ENCODE measurements at places on chromosomes 5 and 9.

GRCh38 chr9:118029425-118029824 lies 325.2 kb downstream of the TLR4 start:
- DNase-seq: no peak

DNA sequence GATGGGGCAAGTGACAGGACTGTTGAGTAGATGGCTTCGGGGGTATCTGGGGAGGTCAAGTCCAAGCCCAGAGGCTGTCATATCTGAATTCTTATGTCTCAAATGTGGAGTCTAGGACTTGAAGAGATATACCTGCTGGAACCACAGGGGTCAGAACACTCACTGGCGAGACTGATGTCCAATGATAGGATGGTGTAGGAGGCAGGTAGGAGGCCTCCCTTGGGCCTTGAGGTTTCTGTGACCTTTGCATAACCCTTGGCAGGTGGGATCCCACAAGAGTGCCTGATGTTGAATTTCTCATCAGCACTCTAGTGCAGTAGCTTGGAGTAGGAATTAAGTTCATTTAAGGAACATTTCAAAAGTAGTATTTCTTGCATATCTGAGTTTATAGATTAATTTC lies 2.8 kb downstream of the CCL21 start:
- DNase-seq: no peak

DNA sequence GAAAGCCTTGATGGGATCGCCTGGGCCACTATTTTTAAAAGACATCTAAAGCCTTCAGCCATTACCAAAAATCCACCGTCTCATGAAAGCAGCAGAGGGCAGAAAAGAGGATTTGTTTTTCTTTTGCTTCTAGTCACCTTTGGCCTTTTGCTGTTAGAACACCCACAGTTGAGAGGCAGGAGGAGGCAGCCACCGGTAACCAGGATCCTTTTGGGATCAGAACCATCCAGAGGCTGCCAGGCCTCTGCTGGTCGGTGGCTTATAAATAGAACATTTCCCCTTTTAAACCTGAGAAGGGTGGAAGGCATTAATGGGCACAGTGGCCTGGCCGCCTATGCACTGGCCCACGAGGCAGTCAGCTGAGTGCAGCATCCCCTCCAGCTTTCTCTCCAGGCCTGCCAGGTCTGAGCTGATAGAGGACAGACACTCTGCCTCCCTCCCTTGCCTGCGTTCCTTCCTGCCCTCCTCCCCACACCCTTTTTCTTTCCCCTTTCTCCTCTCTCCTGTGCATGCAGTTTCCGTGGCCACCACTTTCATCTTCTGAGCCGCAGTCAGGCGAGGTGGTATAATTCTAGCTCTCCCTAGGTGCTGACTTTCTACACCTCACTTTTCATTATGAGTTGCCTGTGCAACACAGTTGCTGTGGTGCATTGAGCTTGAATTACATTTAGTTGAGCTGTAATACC lies 253.4 kb downstream of the ARHGAP26 start:
- no peak for DNase-seq

GRCh38 chr5:36854402-36855140 lies 22.0 kb upstream of the NIPBL start:
- no peak for DNase-seq

DNA sequence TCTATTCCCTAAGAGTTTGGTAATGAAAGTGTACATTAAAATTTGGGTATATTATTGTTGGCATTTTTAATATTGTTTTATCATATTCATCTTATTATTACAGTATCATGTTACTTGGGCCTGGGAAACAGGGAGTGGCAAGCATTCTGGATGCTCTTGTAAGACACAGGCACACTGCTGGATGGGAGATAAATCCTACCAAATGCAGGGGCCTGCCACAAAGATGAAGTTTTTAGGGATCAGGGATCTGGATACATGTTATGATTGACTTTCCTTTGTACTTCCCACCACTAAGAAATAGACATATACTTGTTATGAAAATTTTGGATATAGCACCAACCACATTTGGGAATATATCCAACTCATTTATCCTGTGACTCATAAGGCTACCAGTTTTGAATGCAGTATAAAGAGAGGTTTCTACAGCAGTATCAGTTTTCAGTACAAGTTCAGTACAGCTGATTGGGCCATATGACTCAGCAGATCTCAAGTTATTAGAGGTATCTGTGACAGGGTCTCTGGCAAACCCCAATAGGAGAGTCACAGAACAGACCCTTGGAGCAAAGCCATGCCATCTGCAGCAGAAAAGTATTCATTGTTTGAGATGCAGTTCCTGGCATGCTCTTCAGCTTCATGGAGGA lies 360.1 kb downstream of the DMAC1 start:
- no peak for DNase-seq

DNA sequence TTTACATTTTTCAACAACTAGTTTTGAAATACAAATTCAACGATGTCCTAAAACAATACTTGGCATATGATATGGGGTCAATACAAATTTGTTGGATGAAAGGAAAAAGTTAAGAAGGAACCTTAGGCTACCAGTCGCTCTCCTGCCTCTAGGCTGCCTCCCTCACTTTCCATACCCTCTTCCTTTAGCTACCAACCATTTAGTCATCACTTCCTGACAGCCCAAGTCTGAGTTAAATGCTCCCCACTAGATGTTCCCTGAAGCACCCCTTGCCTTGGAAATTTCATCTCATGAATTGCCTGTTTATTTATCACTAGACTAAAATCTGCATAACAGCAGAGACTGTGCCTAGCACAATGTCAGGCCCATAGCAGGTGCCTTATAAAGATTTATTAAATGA lies 2.7 kb upstream of the LARS1 start:
- DNase-seq: no peak

- DNase-seq: no peak
Measured at GRCh38 chr9:18981476-18982261, 51.3 kb downstream of the SAXO1 start.

DNA sequence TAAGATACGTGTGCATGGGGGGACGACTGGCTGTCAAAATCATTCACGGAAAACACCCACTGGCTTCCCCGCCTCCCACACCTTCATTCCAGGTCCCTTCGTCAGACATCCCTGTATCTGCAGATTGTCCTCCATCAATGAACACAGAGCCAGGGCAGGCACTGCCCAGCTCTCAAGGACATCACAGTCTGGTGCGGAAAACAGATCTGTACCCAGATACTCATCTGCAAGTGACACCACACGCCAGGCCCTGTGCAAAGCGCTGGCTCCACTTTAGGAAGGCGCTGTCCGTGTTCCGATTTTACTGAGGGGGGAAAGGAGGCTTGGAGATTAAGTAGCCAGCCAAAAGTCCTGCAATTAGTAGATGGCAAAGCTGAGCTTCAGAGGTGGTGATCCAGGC lies 72.3 kb downstream of the OLFM1 start:
- no peak for DNase-seq

DNA sequence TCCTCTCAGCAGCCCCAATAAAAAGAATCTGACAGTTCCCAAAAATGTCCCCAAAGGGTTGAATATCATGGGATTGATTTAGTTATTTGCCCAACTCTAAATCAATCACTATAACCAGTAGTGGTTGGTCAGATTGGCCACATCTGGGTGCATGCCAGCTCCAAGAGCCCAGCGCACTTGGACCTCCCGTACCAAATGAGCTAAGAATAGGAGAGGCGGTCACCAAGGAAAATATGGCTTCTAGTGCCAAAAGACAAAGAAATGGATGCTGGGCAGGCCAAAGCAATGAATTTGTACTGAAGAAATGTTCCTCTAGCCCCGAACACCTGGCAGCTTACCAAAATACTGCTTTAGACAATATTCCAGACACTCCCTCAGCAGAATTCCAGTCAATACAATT lies 80.3 kb downstream of the RCL1 start:
- DNase-seq: no peak

- DNase-seq: no peak
Measured at GRCh38 chr5:37771731-37772130, 68.1 kb downstream of the GDNF start.

DNA sequence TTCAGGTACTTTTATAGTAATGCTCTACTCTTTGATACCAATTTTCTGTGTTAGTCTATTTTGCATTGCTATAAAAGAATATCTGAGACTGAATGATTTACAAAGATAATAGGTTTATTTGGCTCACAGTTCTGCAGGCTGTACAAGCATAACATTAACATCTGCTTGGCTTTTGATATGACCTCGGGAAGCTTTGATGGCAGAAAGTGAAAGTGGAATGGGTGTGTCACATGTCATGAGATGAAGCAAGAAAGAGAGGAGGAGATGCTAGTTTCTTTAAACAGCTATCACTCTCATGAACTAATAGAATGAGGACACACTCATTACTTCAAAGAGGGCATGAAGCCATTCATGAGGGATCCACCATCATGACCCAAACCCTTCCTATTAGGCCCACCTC lies 270.9 kb upstream of the IL12B start:
- no peak for DNase-seq

GRCh38 chr5:135215617-135216470 lies 181.8 kb upstream of the PITX1 start:
- no peak for DNase-seq

DNA sequence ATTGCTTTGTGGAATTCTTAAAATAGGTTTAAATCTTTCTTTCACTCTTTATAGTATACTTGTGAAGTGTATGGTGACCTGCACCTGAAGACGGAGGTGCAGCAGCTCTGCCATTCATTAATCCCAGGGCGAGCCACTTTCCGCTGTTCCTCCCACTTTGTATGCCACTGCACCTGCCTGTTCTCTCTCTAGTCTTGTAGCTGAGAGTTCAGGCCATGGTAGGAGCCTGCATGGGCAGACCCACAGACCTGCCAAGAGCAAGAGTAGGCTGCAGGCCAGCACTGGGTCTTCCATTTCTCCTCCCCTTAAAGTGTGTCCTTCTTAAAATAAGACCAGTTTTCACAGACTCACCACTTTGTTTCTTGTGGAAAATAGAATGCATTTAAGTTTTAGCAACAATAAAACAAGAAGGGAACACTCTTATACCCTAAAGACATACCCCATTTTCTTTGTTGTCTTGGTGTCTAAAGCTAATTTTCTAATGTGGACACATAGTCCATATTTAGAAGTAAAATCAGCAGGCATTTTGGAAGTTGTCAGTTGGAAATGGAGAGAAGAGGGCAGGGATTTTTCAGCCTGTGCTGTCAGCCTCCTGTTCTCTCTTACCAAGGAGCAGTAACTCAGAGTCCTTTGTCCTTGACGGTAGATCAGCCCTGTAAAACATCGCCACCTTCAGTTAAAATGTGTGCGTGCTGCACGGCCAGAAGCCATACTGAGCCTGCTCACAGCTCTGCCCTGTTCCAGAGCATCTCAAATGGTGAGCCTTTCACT lies 103.2 kb downstream of the SNCAIP start:
- no peak for DNase-seq

DNA sequence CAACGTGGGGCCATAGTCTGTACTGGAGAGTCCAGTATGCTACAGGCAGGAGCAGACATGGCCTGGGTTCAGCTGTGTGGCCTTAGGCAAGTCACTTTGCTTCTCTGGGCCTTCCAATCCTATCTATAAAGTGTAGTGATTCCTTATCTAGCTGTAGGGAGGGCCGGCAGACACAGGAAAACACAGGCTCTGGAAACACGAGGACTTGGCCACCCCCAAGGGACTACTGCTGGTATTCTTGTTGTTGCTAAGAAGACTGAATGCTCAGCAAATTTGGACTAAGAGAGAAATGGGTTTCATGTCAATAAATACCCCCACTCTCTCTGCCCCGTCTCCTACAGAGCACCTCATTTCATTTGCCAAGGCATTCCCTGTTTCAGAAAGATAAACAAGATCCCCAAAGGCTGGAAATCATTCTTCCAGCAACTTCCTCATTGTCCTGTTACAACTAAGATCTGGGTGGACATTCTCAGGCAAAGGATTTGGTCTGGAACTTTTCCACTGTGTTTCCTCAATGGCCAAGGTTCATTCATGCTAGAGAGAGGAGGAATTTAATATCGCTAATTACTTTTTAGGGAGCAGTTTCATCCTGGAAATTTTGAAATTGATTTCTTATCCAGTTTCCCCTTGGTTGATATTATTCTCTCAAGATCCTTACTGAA lies 105.8 kb downstream of the GABBR2 start:
- no peak for DNase-seq

DNA sequence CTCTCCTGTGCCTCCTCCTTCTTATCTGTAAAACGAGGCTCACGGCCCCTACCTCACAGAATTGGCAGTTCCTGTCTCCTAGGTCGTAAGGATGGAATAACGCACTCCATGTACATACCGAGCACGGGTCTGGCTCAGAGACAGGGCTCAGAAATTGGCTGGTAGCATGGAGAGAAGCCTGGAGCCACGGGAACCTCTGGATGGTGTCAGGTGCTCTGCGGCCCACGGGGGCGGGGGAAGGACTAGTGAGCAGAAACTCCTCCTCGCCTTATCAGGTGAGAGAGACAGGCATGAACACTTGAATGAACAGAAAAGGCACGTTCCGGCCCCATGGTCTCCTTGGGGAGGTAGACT lies 15.4 kb upstream of the C5orf47 start:
- DNase-seq: no peak

GRCh38 chr5:122322801-122323548 lies 10.9 kb downstream of the SNCAIP start:
- no peak for DNase-seq

GRCh38 chr5:140178086-140178410 lies 3.1 kb downstream of the CYSTM1 start:
- no peak for DNase-seq

DNA sequence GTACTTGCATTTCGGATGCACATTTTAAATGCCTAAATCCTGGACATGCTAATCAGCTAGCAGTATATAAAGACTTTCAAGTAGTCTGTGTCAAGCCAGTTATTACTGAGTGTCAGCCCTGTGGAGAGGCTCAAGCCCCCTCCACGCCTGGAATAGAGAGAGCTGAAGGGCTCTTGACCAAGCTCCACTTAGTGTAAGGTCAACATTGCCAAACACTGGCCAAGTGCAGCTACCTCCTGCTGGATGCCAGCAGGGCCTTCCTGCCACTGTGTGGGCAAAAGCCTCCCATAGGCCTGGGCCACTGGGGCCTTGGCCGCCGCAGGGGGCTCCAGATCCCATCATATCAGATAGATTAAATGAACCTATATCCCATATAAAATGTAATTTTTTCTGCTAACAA lies 239.4 kb upstream of the PANK3 start:
- DNase-seq: no peak

DNA sequence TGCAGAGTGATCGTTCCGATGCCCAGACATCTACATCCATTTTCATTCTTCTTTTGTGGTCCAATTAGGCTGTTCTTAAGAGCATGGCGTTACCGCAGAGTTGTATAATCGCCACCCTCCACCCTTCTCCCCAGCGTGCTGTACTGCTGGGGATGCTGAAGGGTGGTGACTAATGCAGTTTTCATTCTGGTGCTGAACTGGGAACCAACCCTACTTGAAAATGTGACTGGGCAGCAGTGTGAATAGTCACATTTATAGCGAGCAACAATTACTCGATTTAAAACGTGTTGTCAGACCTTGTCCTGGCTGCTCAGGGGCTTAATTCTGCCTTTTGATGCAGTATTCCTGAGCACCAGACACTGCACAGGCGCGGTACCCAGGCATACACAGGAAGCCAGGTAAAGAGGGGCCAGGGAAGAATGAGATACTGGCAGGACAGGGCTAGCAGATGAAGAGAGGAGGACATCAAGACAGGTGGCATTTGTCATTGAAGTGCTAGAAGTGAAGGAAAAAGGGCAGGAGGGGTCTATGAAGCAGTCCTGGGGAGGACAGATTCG lies 719 bp upstream of the ISCA1 start:
- no peak for DNase-seq

GRCh38 chr5:130135506-130135905 lies 231.2 kb downstream of the CHSY3 start:
- DNase-seq: no peak

All from memory B cell (primary cell).